ENCODE measurements at places on chromosomes 7 and 10.
A peak's percentile ranks its signal among the peaks of the same experiment; 100 is the strongest.

DNA sequence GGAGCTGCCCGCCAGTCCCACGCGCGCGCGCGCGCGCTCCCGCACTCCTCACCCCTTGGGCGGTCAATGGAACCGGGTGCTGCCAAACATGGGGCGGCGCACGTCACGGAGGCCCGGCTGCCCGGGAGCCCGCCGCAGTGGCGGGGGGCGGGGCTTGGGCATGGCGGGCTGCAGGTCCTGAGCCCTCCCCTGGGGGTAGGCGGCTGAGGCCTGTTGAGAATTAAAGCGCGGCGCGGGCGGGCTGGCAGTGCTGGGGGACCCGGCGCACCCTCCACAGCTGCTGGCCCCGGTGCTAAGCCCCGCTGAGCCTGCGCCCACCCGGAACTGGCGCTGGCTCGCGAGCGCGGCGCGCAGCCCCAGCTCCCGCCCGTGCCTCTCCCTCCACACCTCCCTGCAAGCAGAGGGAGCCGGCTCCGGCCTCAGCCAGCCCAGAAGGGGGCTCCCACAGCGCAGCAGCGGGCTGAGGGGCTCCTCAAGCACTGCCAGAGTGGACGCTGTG lies 634.2 kb downstream of the ANKRD7 start:
- DNase-seq: no peak

DNA sequence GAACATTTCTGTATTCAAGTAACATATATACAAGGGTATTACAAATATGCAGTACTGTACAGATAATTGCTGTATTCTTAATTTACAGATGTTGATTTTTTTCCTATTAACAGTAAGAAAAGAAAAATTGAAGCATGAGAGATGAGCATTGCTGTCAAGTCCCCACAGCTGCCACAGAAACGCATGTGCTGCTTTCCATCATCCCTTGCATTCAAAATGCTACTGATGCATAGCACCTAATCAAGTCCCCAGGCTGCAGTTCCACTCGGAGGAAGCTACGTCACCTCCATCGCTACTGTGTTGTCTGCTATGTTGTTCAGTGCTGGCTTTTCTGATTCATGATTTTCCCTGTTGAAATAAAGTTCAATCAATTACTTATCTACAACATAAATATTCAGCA lies 78.2 kb downstream of the EPC1 start:
- no peak for DNase-seq

DNA sequence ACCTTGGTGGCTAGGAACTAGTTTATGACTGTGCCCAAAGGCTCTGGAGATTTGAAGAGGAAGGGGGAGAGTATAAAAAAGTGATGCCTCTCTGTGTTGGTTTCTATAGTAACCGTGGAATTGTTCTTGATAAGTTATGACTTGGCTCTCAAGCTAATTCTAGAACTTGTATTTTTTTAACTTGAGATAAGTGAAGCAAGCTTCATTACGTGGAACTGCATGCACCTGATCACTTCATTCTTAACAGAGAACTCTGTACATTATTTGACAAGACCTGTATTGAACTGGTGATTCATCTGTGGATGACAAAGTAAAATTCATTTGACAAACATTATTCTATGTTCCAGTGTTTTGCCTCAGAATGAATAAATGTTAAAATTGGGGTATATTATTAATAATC lies 1452.2 kb downstream of the REEP3 start:
- DNase-seq: no peak

DNA sequence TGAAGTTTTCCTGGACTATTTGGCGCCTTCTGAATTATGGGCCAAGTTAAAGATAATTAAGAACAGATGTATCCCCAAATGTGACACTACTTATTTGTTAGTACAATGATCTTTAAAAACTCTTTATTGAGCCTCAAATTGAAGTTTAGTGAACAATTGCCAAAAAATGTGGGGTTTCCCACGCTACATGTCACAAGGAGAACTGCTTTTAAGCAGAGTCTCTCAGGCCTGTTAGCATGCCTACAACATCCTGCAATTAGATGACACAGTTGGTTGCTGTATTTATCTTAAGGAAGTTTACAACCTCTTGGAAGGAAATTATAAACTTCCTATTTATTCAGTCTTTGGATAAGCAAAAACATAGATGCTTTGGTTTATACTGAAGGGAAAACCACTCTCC lies 733.0 kb downstream of the TNS3 start:
- DNase-seq: peak; percentile 57

DNA sequence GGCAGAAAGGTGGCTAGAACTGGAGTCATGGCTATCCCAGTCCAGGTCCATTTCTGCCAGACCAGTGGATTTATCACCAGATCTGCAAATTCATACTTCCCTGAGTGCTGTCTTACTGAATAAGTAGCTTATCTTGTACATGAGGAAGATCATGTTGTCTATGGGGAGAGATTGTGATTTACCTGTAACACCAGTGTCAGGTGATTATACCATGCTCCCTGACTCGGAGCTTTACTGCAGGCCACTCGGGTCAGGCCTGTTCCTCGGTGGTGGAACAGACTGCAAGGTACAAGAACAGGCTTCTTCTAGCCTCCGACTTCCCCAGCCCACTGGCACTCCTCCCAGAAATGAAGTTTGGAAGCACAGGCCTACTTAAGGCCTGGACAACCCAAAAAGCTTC lies 42.6 kb upstream of the DLG5 start:
- DNase-seq: no peak

- no peak for DNase-seq
These were observed 13.7 kb downstream of the THSD7A start for GRCh38 chr7:11818281-11818680.

DNA sequence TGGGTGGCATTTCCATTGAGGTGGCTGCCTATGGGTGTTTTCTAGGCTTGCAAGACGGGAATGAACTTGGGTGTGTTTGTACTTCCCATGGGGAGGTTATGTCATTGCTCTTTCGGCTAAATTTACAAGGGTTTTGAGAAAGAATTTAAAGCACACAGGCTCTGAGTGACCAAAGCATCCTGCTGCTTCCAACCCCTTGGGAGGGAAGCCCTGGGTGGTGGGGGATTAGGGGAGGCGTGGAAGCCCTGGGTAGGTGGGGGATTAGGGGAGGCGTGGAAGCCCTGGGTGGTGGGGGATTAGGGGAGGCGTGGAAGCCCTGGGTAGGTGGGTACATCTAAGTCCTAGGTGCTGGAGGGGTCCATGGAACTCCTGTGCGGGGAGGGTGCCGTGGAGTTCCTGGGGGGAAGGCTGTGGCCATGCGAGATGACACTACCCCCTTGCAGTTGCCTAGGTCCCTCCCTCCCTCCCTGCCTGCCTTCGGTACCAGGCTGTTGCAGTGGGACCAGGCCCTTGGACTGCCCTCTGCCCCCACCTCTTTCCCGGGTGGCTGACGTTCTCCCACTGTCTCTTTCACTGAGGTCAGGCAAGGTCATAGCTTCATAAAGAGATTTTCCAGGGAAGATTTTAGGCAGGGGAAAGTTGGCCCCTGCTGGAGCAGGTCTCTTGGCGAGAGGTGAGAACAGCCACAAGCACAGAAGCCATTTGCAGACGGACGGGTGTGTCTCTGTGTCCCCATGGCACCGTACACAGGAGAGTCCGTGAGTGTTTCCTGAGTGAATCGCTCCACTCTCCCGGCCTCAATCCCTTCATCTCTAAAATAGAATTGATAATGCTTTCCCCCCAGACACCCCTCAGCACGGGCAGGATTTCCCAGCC lies 19.5 kb downstream of the PRF1 start:
- DNase-seq: no peak

- no peak for DNase-seq
These were observed 716.6 kb upstream of the FZD8 start for GRCh38 chr10:36358736-36359135.

GRCh38 chr7:45711161-45711490 lies 137.0 kb downstream of the ADCY1 start:
- no peak for DNase-seq

DNA sequence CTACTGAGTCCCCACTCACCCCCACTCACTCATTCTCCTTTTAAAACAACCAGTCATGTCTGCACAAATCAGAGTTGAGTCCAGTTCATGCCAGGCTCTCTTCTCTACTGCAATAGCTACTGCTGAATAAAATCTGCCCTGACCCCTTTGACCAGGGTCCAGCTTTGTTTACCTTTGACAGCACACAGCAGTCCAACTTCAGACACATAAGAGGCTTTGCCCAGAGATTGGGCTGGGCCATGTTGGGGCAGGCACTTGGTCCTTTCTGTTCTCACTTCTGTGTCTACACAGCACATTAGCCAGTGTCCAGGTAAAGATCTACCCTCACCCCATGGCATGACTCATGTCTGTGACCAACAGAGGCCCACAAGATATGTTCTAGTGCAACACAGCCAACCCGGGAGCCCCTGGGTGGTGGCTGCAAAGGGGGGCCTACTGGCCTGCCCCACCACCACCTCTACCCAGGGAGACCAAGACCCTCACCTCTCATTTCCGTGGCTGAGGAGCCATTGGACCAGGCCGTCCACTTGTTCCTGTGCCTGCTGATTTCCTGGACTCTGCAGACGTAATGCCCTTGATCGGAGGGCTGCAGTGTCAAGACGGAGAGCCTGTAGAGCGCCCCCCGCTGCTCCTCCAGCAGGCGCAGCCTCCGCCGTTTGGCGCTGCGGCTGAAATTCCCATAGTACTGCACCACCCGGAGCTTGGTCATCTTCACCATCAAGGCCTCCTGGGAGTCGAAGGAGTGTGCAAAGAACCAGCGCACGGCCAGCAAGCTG lies 8.0 kb downstream of the VSTM4 start:
- no peak for DNase-seq

DNA sequence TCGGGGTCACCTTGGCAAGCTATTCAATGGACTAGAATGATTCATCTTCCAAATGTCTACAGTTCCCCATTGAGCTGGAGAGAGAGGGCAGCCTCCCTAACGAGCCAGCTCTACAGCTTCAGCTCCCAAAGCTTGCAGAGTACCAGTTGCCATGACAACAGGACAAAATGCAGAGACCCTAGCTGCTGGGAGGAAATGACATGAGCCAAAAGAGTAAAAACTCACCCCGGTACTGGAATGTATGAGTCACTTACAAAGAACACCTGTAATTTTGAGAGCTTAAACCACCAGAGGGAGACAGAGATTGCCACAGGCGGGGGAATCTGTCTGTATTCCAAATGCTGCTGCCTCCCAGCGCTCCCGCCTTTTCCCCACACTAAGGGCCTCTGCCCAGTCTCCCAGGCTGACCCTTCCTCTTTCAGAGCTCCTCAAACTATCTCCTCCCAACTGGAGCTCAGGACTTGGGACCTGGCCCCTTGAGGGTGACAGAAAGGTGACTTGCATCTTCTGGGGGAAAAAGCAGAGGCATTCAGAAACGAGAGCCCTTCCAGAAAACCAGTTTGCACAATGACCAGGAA lies 95.5 kb downstream of the CUL2 start:
- peak; percentile 86 for DNase-seq

DNA sequence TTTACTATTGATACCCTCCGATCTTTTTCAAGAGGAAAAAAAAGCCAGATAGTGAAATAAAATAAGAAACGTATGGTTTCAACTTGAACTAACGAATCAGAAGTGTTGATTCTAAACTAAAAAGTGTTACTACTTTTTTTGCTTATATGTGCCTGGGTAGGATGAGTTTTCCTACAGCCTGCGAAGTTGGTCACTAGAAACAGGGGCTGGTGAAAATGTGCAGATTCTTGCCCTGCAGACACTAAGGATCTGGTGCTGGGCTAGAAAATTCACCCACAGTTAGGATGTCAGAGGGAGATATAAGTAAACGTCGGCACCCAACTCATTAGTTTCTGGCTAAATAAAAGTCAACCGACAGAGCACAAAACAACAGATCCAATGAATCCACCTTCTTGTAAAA lies 298.7 kb upstream of the NFE2L3 start:
- DNase-seq: no peak

DNA sequence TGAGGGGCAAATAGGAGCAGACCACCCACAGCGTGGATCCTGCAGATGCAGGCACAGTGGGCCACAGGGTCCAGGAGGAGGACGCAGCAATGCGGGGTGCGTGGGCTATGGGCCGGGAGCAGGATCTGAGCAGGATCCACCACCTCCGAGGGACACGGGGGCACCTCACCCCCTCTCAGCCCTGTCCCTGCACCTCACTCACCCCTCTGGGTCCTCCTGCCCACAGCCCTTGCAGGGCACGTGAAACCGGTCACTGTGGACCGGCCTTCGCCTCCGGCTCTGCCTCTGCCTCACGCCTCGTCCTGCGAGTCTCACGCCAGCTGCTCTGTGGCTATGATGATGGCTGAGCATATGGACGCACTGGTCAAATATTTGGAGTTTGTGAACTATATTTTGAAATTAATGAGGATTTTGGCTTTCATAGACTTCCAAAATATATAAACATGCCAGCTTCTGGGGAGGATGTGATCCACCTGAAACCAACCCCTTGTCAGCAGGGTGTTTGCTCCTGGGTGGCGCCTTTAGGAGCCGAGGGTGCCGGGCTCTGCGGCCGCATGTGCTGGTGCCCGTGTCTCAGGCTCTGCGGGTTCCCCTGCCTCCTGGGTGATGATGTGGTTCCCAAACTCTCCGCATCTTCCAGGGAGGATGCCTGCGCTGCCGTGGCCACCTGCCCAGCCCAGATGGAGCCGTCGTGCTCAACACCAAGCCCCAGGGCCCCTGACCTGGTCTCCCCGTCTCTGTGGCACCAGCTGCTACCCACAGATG lies 11.3 kb upstream of the ADGRA1 start:
- no peak for DNase-seq

GRCh38 chr10:94206176-94206575 lies 156.6 kb downstream of the NOC3L start:
- no peak for DNase-seq

GRCh38 chr7:131188367-131189339 lies 139.0 kb upstream of the MKLN1 start:
- DNase-seq: peak; percentile 99

GRCh38 chr7:129635300-129636029 lies 23.9 kb downstream of the NRF1 start:
- DNase-seq: peak; percentile 74

- DNase-seq: no peak
These were observed 6.1 kb upstream of the SLC25A13 start for GRCh38 chr7:96328016-96328415.

DNA sequence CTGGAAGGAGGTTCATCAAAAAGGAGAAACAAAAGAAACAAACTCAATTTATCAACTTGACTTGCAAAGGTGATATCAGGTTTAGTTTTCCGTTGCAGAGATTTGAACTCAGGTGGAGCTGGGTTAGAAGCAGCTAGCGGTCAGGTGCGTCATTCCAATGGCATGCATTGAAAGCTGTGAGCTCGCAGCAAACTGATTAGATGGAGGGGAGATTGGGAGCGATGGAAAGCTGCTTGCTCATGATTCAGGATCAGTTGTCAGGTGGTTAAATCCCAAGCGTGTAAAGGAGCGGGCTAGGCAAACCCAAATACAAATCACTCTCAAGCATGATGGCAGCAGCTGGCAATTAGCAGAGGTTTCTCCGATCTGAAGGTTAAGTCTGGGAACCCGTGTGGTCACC lies 49.3 kb upstream of the AFAP1L2 start:
- no peak for DNase-seq

DNA sequence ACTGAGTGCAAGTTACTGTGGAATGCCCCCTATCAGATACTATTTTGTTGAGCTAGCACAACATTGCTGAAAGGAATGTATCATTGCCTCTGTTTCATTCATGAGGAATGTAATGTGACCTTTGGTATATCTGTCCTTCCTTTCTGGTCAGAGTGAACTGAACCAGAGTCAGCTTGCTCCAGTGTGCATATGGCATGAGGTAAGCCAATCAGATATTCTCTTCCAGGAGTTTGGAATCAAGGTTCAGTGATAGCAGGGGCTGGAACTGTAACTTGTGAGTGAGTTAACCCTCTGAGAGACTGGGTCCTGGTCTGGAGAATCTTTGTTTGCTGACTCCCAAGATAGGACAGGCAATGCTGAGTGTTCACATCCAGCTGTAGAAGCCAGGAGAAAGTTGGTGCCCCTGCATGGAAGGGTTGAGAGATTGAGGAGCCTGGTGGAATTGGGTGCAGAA lies 45.3 kb upstream of the OSBPL3 start:
- DNase-seq: peak; percentile 90

GRCh38 chr10:114685456-114685855 lies 27.4 kb upstream of the ABLIM1 start:
- no peak for DNase-seq
